Neural progenitor cell (in vitro differentiated cells): ENCODE measurements at places on chromosomes 1 and 21. TPM values are rescaled to one million over a fixed set of nuclear protein-coding genes. Genes with fewer than 3 reads are reported as not detected.

Gene FMN2
- total RNA-seq, result 1.7 TPM in 2 replicates

Gene ADCY10
- total RNA-seq, result not detected in 2 replicates

Gene GJB3
- total RNA-seq, result not detected in 2 replicates

Gene TRIM58
- total RNA-seq, result 0.09 and 0.26 TPM in 2 replicates

Gene SLC9C2
- not detected in 2 replicates for total RNA-seq

Gene LCE1A
- total RNA-seq, result not detected in 2 replicates

DNA sequence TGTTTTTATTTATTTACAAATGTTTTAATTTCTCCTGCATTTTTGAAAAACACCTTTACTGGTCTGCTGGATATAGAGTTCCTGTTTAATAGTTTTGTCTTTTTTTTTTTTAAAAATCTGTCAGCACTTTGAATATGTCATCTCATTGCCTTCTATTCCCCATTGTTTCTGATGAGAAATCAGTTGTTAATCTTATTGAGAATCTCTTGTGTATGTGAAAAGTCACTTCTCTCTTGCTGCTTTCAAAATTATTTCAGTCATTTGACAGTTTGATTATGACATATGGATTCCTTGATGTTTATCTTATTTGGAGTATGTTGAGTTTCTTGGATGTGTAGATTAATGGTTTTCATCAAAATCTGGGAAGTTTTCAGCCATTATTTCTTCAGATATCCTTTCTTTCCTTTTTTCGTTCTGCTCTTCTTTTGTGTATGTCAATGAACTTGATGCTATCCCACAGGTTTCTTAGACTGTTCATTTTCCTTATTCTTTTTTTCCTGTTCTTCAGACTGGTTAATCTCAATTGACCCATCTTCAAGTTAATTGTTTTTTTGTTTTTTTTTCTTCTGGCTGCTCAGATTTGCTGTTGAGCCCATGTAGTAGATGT is 51.2 kb upstream of the CCDC190 start:
- no peak for DNase-seq

DNA sequence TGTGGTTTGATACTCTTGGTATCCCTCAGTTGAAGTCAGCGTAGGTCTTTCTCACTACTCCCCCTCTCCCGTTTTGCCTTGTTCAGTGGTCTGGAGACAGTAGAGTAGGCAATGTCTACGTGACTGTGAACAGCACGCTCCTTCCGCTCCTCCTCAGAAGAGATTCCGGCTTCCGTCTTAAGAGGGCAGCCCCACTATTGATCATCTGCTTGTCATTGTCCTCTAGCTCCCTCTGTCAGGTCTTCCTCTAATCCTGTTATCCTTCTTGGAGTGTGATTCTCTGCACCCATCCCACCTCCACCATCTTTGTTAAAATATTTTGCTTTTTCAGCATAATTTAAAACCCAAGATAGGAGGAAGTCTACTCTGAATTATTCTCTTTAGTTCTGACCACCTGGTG is 129.9 kb upstream of the KCNK2 start:
- peak; percentile 57 for DNase-seq

- no peak for DNase-seq
These were observed 37.2 kb downstream of the GNB1 start for GRCh38 chr1:1853593-1854257.

DNA sequence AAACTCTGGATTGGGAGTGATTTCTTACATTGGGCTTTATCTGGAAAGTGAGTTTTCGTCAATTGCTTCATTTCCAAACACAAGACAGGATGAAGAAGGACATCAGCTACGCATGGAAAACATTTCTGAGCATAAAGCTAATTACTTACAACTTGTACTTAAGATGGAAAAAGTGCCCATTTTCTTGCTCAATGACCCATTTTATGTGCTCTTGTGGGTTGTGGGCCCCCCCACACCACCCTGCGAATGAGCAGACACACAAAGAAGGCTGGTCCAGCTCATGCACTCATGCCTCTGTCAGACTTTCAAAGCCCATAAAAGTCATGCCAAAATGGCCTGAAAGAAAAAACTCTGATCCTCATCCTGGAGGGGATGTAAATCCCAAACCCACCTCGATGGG is 663.0 kb downstream of the AJAP1 start:
- no peak for DNase-seq

- DNase-seq, result no peak
These were observed 13.1 kb upstream of the PRRC2C start for GRCh38 chr1:171472183-171472647.

GRCh38 chr1:241976229-241976628 is 18.7 kb downstream of the BECN2 start:
- DNase-seq, result no peak

GRCh38 chr1:154970631-154971340 is at the start of gene SHC1:
TSS of gene SHC1 (minus strand) at chr1:154970747. CDS start at chr1:154970526, 221 bp downstream.
- peak; percentile 96 for DNase-seq

DNA sequence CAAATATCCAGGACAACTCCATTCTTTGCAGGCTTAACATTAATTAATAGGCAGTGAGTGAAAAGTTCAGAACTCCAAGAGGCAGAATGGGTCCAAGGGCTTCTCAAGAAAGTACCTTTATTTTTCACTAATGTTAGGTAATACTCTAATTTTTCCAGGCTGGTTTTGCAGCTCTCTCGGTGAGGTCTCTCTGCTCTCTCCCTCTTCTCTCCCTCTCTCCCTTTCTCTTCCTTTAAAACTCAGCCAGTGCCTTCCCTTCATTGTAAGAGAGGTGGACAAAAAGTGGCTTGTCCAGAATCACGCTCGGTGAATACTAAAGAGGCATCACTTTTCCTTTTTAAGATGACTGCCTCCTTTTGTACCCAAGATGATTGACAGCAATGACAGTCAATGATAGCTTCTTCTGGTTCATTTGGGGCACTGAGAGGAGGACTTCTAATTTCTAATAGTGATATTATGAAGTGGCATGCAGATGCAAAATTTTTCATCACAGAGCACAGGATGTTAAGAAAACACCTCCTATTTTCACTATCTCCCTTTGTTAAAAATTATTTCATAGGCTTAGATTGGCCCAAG is 1.3 kb upstream of the CHI3L1 start:
- DNase-seq, result no peak

DNA sequence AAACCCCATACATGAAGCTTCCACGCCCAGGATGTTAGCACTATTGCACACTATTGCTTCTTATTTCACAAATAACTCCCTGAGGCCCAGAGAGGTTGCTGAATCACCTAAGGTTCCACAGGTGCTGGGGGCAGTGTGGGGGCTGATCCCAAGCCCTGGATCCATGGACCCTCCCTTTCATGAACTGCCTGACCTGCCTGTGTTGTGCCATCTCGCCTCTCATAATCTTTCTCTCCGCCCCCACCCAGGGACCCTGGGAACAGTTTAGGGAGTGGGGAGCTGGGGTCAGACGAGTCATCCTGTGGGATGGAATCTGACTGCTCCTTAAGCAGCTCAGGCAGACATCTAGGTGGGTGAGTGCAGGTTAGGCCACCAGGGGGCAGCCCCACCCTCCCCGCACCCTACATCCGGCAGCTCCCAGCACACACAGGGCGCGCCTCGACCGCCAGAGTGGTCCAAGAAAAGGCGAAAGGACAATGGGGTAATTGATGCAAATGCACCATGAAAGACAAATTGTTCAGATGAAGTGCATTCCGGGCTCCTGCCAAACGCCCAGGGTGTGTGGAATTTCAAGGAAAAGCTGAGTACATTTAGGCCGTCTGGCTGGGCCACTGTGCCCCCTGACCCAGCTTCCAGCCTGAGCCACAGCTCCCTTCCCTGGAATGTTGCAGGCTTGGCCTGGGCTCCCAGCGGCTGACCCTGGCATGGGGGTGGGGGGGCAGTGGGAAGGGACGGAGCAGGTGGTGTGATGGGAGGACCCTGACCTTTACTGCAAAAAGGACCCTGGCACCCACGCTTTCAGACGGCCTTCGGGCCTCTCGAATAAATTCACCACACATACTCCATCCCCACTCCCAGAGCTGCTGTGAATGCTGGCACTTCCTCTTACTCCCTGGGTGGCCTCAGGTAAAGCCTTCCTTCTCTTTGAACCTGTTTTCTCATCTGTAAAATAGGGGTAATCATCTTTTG is 20.8 kb downstream of the PHLDA3 start:
- DNase-seq, result peak; percentile 88

DNA sequence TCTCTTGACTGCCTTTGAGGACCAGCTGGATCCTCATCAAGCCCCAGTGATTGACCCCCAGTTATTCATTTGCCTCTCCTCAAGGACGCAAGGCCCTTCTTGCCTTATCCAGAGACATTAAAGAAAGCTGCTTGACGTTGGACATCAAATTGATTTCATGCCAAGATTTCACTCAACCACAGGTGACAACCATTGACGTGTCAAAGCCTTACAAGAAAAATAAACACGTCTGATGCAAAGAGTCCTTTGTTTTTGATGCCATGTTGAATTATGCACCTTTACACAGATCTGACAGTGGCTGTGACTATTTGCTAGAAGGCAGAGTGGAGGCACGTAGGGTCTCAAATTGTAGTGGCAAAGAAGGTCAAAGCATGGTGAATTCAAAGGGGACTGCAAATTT is 666.2 kb upstream of the CAMK1G start:
- no peak for DNase-seq
